ENCODE measurements at places on chromosomes 1 and 21. TPM values are rescaled to one million over a fixed set of nuclear protein-coding genes. Genes with fewer than 3 reads are reported as not detected.

- no peak for ATAC-seq
Observed at GRCh38 chr1:218304281-218305039, 19.4 kb downstream of the RRP15 start.

Gene PIAS3
- 24.1 TPM for total RNA-seq

DNA sequence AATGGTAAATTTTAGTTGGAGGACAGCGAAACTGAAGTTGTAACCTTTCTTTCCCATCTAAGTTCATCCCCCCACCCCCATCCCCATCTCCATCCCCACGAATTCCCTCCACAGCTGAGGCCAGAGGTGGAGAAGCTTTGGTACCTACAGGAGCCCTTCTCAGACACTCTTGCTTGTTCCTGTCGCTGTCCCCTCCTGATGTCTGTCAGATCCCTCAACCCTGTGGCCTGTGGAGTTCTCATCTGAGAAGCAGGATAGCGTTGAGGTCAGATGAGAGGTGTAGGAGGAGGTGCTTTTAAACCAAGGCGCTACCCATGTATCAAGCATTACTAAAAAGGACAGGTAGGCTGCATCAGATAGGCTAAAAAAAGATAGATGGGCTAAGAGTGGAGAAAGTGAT, 769 bp downstream of the NTPCR start:
- ATAC-seq: no peak

DNA sequence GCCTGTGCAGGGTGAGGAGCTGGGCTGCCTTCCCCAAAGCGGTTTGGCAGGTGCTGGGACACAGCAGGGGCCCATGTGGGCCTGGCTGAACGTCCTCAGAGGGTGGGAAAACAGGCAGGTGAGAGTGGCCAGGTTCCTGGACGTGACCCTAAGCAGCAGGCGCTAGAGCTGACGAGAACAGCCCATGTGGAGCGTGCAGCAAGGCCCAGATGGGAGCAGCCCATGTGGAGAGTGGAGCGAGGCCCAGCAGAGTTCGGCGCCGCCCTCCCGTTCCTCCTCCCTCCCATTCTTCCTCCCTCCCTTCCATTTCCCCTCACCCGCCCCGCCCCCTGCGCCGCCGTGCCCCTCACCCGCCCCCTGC, 314.4 kb upstream of the VAMP3 start:
- ATAC-seq: no peak

Gene PEA15
- 325 TPM for total RNA-seq

Gene VANGL2
- 5.3 TPM for total RNA-seq

DNA sequence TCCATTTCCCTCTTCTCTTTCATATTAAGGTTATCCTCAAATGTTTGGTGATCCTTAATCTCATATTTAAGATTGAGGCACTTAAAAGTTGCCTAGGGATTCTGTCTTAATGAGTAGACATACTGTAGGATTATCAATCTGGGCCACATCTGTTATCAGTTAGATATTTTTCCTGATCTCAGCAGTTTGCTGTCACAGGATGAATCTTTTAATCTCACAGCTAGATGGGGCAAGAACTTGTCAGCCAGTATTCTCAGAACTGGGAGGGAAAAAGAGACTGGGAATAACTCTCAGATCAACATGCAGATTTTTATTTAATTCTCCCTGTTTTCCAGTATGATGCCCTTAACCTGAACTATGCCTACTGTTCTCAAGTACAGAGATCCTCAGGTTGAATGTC, 14.0 kb downstream of the ZNF644 start:
- ATAC-seq: no peak

- ATAC-seq: peak; percentile 67
Observed at GRCh38 chr21:43740497-43741156, 21.7 kb downstream of the PDXK start.

DNA sequence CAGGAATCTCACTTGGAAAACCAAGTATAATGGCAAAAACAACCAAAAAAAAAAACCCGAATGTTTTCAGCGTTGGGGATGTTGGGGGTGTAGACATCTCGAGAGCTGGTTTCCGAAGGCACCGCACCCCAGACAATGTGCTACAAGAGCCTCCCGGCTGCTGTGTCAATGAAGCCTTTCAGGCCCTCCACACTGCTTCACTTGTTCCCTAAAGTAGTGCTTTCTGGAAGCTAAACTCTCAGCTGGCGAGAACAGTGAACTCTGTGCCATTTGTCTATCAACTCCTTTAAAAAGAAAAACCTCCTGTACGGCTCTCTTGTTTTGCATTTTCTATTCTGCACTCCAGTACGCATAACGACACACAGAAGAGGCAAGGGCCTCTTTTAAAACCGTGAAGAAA, 32.5 kb downstream of the PLEKHO1 start:
- ATAC-seq: no peak

GRCh38 chr1:207050480-207051190, 373 bp downstream of the YOD1 start:
- ATAC-seq: peak; percentile 64

Gene FOXD3
- 2.3 TPM for total RNA-seq

DNA sequence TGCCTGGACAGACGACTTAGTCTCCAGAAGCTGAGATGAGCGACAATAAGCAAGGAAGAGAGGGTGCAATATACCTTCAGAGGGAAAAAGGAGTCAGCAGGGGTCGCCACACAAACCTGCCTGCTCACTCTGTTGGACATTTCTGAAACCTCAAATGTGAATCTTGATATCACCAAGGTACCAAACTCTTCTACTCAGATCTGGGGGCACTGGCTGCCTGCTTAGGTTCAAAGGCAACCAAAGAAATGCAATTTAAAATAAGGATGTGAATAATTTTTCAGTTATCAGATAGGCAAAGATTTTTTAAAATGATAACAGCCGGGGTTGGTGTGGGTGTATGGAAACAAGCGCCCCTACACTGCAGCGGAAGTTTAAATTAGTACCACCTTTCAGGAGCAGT, 164.2 kb downstream of the HIVEP3 start:
- no peak for ATAC-seq

DNA sequence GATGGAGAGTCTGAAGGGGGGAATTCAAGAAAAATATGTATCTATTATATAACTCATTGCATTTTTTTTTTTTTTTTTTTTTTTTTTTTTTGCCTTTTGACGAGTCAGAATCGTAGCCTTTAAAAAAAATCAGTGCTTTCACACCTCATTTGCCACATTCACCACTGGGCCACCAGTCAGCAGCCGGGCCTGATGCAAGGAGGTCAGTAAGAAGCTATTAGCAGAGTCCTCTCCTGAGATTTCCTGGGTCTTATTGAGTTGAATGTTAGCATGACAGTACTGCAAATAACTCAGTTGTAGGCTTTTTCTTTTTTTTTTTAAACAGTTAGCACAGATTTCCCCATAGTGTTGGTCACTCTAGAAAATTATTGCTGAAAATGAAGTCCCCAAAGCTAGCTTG, 139.8 kb downstream of the SPATA17 start:
- ATAC-seq: no peak

DNA sequence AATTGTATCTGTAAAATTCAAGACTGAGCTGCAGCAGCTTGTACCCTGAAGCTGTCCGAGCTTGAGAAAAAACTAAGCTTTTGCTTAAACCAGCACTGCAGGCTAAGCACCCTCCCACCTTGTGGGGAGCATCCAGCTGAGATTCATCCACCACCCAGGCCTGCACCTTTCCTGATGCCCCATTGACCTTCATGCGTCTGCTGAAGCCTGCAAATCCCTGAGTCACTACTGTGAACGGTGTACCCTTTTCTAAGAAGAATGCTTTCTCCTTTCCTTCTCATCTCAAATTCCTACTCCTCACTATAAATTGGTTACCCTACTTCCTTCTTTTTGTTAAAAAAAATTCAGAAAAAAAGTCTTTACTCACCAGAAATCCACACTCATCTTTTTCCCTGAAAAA, 90.9 kb upstream of the RGS18 start:
- ATAC-seq: no peak

Gene HP1BP3
- total RNA-seq: 228 TPM

Gene RAP1GAP
- 0.12 TPM for total RNA-seq

Gene LAX1
- total RNA-seq: 1.2 TPM

Gene LCE1B
- not detected for total RNA-seq

Gene SPATA1
- total RNA-seq: 1.2 TPM

- no peak for ATAC-seq
Observed at GRCh38 chr1:7743346-7743745, 27.8 kb upstream of the VAMP3 start.

Gene NAV1
- 11.4 TPM for total RNA-seq

Data from gastroesophageal sphincter (tissue), 4 donors.